K562 (cell line): ENCODE measurements at places on chromosomes 3 and 15. TPM values are rescaled to one million over a fixed set of nuclear protein-coding genes. Genes with fewer than 3 reads are reported as not detected.

GRCh38 chr3:158121295-158121694, 11.4 kb downstream of the RSRC1 start:
- no peaks in the 10 kb centered on the region for H3K27me3 ChIP-seq
- no peak overlapping the region for H3K4me3 ChIP-seq
- peaks cover 36% of the 10 kb centered on the region for H3K36me3 ChIP-seq
- peaks cover 9% of the 10 kb centered on the region; the same call in 2 of the 3 replicates for H3K4me1 ChIP-seq
- DNase-seq: no peak

- no peak for DNase-seq
- no peaks in the 10 kb centered on the region for H3K27me3 ChIP-seq
- H3K4me1 ChIP-seq: peaks cover 21% of the 10 kb centered on the region
- no peak overlapping the region for H3K4me3 ChIP-seq
- H3K36me3 ChIP-seq: no peaks in the 10 kb centered on the region
These were observed 94.2 kb downstream of the LIPC start for GRCh38 chr15:58525991-58526421.

The FBXL2 gene
- total RNA-seq: 1.6 and 2.2 TPM in 2 replicates

DNA sequence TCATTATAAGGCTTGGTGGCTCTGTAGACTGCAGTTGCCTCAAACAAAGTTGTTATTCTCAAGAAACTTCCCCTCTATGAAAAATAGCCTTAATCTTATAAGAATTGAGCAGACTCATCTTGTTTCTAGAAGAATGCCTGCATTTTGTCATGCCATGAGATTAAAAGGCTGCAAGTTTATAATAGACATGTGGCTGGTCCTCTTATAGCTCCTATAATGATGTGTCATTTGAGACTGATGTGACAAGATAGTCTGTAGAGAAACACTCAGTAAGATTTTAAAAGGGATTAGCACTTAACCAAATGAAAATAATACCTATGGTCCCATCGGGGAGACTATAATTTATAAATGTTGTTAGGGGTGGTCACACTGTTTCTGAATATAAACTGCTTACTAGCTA, 312.5 kb downstream of the OXSM start:
- H3K4me1 ChIP-seq: no peaks in the 10 kb centered on the region
- H3K36me3 ChIP-seq: no peaks in the 10 kb centered on the region
- no peak overlapping the region for H3K4me3 ChIP-seq

- no peak overlapping the region for H3K4me3 ChIP-seq
- peaks cover 10% of the 10 kb centered on the region for H3K4me1 ChIP-seq
- no peaks in the 10 kb centered on the region for H3K27me3 ChIP-seq
- H3K36me3 ChIP-seq: 0 out of 3 replicates have a peak, but pooled peaks cover 4% of the 10 kb centered on the region
These were observed 45.5 kb downstream of the HPS3 start for GRCh38 chr3:149174901-149175300.

- H3K27ac ChIP-seq: peak overlapping the region; percentile 83
- no peaks in the 10 kb centered on the region for H3K27me3 ChIP-seq
- peaks cover 20% of the 10 kb centered on the region for H3K4me1 ChIP-seq
- H3K36me3 ChIP-seq: peaks cover 27% of the 10 kb centered on the region; the same call in 2 of the 3 replicates
- peak; percentile 78 for DNase-seq
These were observed 730 bp downstream of the HIGD1A start for GRCh38 chr3:42803414-42804105.

DNA sequence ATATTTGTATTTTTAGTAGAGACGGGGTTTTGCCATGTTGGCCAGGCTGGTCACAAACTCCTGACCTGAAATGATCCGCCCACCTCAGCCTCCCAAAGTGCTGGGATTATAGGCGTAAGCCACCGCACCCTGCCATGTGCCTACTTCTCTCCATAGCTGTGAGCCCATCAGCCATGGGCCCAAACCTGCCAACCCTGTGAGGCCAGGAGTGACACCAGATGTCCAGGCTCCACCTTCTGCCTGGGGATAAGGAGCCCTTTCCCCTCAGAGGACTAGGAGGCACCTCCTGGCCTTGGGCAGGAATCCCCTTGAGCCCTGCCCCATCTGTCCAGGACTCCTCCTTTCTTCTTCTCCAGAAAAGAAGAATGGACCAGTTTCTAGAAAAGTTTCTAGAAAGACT, 14.2 kb upstream of the RFT1 start:
- H3K4me3 ChIP-seq: no peak overlapping the region
- no peak overlapping the region for H3K27ac ChIP-seq
- no peak for DNase-seq
- H3K27me3 ChIP-seq: no peaks in the 10 kb centered on the region
- no peaks in the 10 kb centered on the region; the same call in 1 of the 2 replicates for H3K4me1 ChIP-seq
- H3K36me3 ChIP-seq: no peaks in the 10 kb centered on the region

GRCh38 chr3:189331002-189331418, 159.2 kb downstream of the TPRG1 start:
- H3K4me3 ChIP-seq: no peak overlapping the region
- no peaks in the 10 kb centered on the region for H3K4me1 ChIP-seq
- no peak for DNase-seq
- no peaks in the 10 kb centered on the region for H3K36me3 ChIP-seq
- no peak overlapping the region for H3K27ac ChIP-seq

DNA sequence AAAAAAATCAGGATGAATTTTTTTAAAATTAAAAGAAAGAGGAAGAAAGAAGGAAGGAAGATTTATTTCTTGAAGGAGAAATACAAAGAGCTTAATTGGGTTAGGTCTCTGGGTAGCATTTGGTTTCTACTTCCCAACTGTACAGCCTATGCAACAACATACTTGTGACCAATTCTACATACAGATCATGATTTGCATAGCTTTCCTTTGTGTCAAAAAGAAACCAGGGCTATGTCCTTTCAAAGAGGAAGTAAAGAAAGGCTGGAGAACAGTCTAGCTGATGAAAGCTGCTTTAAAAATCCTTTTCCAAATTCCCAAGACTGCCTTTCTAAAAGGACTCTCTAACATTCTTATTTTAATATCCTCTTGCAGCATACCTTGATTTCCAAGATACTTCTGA, 6.1 kb upstream of the HGD start:
- H3K27me3 ChIP-seq: no peaks in the 10 kb centered on the region
- H3K36me3 ChIP-seq: 0 out of 3 replicates have a peak, but pooled peaks cover 3% of the 10 kb centered on the region
- no peak for DNase-seq
- H3K27ac ChIP-seq: no peak overlapping the region
- H3K4me1 ChIP-seq: no peaks in the 10 kb centered on the region

DNA sequence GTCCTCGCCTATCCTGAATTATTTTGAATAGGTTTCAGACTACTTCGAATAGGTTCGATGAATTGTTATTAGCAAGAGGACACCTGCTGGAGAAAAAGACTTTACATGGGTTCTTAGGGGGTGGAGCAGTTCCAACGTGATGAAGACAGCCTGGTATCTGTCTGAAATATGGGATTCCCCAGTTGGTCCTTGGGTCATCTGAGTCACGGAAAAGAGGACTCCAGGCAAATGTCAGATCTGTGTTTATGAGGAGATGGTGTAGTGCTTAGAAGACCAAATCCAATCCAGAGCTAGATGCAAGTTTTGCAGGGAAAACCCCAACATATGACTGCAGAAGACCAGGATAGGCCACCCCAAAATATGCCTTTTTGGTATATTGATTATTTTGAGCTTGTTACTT, 98.9 kb upstream of the IGSF10 start:
- no peak overlapping the region for H3K4me3 ChIP-seq
- no peak for DNase-seq
- no peaks in the 10 kb centered on the region for H3K27me3 ChIP-seq
- no peaks in the 10 kb centered on the region for H3K4me1 ChIP-seq
- no peak overlapping the region for H3K27ac ChIP-seq

- no peaks in the 10 kb centered on the region for H3K27me3 ChIP-seq
- H3K4me1 ChIP-seq: no peaks in the 10 kb centered on the region
- no peak for DNase-seq
- H3K36me3 ChIP-seq: no peaks in the 10 kb centered on the region
These were observed 313.7 kb upstream of the COL8A1 start for GRCh38 chr3:99324636-99325203.

- DNase-seq: peak; percentile 53
- peaks cover 86% of the 10 kb centered on the region for H3K36me3 ChIP-seq
- no peak overlapping the region for H3K4me3 ChIP-seq
- H3K4me1 ChIP-seq: peaks cover 44% of the 10 kb centered on the region
- H3K27me3 ChIP-seq: no peaks in the 10 kb centered on the region
These were observed 150.8 kb upstream of the BHLHE40 start for GRCh38 chr3:4828279-4829030.

DNA sequence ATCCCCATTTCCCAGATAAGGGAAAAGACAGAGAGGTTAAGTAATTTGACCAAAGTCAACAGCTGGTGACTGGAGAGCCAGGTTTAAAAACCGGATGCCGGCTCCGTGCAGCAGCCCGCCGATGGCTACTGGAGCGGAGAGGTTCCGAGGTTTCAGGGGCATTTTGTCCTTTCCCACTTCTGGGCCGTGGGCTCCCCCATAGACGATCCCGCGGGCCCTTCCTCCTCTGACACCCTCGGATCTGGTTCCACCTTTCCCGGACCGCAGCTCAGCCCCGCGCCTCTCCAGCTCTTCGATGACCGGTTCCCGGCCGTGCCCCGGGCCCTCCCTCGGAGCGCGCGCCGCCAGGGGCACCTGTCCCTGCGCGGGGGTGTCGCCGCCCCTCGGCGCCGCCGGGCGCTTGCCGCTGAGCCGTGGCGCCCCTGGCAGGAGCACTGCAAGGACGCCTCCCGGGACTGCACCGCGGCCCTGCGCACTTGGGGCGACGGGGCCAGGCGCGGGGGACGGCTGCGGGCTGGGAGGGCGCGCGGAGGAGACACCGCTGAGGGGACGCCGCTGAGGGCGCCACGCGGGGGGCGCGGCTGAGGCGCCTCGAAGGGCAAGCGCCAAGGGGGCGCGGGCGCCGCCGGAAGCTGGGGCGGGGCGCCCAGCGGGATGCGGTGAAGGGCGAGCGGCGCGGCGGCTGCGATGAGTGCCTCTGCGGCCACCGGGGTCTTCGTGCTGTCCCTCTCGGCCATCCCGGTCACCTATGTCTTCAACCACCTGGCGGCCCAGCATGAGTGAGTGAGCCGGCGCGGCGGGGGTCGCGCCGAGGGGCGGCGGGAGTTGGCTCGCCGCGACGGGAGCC, at the start of gene TM6SF1:
Gene TM6SF1 (plus strand): TSS at position 652 of the 847 bp plus-strand sequence. CDS start 36 bp downstream, at position 688.
- H3K27me3 ChIP-seq: no peaks in the 10 kb centered on the region; the same call in 2 of the 3 replicates
- peaks cover 18% of the 10 kb centered on the region; the same call in 2 of the 3 replicates for H3K4me1 ChIP-seq
- peak within 1 kb of the TSS; percentile 51 for H3K4me3 ChIP-seq
- no peak within 1 kb of the TSS; the same call in 2 of the 3 replicates for H3K27ac ChIP-seq
- peak; percentile 57 for DNase-seq

DNA sequence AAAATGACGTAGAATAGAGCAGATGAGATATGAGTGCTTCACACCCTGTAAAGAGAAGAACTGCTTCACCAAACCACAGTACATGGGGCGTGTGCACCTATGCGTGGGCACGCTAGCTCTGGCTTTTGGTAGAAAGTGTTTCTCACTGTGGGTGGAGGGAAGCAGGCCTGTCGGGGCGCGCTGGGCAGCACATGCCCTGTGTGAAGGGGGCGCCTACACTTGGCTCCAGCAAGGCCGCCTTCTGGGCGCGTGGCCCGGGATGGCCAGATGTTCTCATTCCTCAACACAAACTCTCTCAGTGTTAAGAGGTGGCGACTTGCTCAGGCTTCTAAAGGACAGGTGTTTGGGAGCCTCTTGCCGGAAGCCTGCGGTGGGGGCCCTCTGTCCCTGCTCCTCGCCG, 90.0 kb downstream of the FBLN2 start:
- no peak overlapping the region for H3K4me3 ChIP-seq
- H3K36me3 ChIP-seq: no peaks in the 10 kb centered on the region
- DNase-seq: no peak
- no peak overlapping the region for H3K27ac ChIP-seq
- H3K4me1 ChIP-seq: no peaks in the 10 kb centered on the region

DNA sequence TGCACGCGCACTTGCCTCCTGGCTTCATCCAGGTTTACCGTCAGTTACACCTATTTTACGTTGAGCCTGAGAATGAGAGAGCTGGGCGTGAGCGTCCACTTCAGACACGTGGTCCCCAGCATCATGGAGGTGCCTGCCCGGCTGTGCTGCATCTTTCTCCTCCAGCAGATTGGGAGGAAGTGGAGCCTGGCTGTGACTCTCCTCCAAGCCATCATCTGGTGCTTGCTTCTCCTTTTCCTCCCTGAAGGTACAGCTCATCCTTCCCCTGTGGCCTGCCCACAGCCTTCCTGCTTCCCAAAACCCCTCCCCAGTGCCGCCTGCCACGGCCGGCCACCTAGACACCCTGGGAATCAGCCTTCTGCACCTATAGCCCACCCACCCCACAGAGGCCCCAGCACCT, 31.6 kb downstream of the SLC22A14 start:
- DNase-seq: no peak
- H3K27me3 ChIP-seq: peaks cover 23% of the 10 kb centered on the region
- H3K4me1 ChIP-seq: no peaks in the 10 kb centered on the region; the same call in 2 of the 3 replicates
- H3K27ac ChIP-seq: no peak overlapping the region
- H3K4me3 ChIP-seq: no peak overlapping the region

DNA sequence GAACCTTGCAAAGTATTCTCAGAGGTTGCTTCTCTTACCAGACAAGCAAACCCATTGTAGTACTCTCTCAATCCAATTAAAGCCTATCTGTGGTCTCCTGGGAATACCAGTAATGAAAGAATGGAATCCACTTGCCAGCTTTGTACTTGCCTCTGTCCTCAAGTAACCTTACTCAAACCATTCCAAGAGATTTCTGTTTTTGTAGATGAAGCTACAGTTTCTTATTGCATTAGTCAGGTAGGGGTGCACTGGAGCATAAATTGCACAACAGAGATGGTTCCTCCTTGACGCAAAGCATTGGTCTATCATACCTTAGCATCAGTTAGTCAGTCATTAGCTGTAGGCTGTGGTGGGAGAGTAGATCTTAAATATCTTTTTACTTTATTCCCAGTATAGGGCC, 52.9 kb downstream of the BTLA start:
- H3K36me3 ChIP-seq: no peaks in the 10 kb centered on the region
- no peak overlapping the region for H3K4me3 ChIP-seq
- H3K27me3 ChIP-seq: no peaks in the 10 kb centered on the region
- no peak overlapping the region for H3K27ac ChIP-seq
- H3K4me1 ChIP-seq: no peaks in the 10 kb centered on the region

DNA sequence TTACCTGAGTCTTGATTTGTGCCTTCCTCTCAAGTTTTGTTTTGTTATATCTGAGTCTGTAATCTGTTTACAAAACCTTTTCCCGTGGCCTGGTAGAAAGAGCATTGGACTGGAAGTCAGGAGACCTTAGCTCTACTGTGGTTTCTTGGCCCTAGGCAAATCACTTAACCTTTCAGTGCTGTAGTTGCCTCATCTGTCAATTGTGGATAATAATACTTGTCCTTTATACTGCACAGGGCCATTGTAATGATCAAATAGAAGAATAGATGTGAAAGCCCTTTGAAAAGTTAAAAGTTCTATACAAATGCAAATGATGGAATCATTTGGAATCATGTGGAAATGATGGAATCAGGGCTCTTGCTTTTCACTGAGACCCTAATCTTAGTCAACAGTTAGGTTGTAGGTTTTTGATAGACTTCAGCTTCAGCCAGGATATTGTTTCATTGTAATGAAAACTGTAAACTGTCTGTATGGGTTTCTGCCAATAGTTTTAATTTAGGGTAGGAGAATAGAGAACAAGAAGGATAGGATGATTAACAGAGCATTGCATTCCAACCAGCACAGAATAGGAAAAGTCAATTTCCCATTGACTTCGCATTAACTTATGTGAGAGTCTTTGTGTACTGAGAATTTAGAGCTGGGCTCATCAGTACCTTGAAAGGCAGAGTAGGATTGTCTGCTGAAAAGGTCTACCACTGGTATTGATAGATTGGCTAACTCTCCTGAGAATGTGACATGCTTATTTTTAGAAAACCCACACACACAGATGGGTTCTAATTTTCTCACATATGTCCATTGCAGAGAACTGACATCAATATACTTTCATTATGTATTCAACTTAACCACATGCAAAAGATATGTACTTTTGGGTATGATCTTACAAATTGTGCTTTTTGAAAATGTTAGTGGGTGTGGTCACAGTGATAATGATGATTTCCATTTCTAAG, 21.8 kb downstream of the MAP2K5 start:
- no peaks in the 10 kb centered on the region for H3K27me3 ChIP-seq
- DNase-seq: no peak
- no peaks in the 10 kb centered on the region; the same call in 2 of the 3 replicates for H3K4me1 ChIP-seq
- H3K4me3 ChIP-seq: no peak overlapping the region
- no peak overlapping the region for H3K27ac ChIP-seq

The EOMES gene
- total RNA-seq: 0.07 TPM in 1 of 2 replicates, not detected in the other
